ENCODE measurements at places on chromosomes 5 and 9.

DNA sequence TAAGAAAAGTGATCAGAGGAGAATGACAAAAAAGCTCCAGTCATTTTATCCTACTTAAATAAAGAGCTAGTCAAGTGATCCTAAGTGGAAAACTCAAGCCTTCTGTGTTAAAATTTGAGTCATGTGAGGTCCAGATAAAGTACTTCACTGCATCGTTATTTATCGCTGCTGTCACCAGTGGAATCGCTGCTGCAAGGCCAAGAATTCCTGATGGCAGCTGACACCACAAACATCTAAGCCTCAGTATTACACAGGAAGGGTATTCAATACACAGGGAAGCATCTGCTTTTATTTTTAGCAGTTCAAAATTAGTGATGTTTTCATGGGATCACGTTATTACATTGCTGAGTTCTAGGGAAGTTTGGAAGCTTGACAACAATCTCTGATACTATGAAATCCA, 190.3 kb downstream of the GOLPH3 start:
- no peak for DNase-seq

- DNase-seq = no peak
These were observed 234.1 kb downstream of the TMEM161B start for GRCh38 chr5:88034520-88034919.

DNA sequence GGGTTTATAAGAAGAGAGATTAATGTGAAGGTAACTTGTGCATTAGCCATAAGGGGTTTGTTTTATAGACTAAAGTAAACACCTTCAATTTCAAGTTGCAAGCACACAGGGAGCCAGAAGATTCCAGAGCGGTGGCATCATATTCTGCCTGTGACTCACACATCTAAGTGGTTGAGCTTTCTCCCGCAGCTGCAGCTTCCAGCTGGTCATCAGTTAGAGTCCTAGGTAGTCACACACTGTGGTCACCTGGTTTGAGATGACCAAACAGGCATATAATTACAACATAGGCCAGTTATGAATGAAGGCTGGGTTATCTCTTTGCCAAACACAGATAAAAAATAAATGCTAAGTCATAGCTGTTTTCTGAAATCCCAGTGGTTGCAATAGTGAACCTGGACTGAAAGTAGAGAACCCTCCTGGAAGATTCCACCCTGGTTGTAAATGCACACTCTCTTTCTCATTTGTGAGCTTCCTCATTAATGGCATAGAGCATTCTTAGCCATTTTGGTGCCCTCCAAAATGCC, 171.3 kb downstream of the GDNF start:
- no peak for DNase-seq

DNA sequence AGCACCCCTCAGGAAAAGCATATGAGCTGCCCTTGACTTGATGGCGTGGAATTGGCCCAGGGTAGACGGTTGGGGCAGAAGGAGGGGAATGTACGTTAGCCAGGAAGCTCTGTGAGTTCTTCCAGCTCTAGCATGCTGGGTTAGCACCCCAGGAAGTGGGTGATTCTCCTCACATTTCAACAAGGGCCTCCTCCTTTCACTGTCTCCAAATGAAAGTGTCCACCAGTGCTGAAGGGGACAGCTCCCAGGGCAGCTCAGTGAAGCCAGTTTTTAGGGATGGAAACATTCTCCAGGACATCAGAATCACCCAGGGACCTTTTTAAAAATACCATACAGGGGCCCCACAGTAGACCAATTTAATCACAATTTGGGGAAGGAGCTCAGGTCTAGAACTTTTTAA, 17.2 kb upstream of the AFAP1L1 start:
- no peak for DNase-seq

DNA sequence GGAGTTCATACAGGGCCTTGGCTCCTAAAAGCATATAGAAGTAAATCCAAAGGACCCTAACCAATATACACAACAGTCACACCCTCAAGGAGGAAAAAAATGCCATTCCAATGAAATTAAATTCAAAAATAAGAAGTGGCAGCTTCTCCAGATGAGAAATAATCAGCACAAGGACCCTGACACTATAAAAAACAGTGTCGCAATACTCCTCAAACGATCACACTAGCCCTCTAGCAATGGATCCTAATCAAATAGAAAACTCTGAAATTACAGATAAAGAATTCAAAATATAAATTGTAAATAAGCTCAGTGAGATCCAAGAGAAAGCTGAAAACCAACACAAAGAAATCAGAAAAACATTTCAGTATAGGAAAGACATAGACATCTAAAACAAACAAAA, 33.5 kb upstream of the HTR4 start:
- DNase-seq = no peak

- DNase-seq = no peak
These were observed 145.6 kb upstream of the TNC start for GRCh38 chr9:115263371-115264075.

- DNase-seq = no peak
These were observed 338.8 kb downstream of the NNT start for GRCh38 chr5:43941806-43942205.

- DNase-seq = no peak
These were observed 14.2 kb downstream of the IL4 start for GRCh38 chr5:132687995-132688394.

- DNase-seq = no peak
These were observed 1.1 kb downstream of the MAST4 start for GRCh38 chr5:66597183-66597757.

DNA sequence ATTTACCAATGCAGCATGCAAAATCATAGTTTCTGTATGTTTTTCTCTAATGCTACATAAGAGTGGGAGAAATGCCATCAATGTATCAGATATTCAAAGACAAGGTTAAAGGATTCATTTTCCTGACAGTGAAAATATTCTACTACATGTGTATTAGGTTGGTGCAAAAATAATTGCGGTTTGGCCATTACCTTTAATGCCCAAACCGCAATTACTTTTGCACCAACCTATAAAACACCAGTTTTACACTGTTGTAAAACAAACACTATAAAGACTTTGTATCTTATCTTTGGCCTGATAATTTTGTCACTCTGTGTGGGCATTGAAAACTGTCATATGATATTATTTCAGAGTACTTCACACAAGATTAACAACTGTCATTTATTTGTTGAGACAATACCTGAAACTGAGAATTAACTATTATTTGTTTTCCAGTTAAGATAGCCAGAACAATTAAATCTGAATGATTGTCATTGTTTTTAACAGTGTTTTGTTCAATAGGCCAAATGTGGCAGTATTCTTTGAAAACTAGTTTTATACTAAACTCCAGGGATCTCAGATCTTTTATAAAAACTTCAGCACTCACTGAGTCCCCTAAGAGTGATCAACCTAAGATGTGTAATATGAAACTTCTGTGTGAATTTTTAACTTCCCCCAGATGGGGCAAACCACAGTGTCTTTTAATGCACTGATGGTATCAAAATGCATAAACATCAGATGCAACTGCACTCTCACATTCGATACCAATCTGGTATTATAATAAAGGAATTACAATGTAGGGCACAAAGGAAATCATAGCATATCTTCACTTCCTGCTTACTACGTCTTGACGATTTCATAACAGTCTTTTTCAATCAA, 53.8 kb upstream of the FBN2 start:
- no peak for DNase-seq

- DNase-seq = no peak
These were observed 14.6 kb downstream of the PRUNE2 start for GRCh38 chr9:76891279-76891678.

GRCh38 chr9:128362774-128363173, 8.4 kb upstream of the URM1 start:
- DNase-seq = no peak

DNA sequence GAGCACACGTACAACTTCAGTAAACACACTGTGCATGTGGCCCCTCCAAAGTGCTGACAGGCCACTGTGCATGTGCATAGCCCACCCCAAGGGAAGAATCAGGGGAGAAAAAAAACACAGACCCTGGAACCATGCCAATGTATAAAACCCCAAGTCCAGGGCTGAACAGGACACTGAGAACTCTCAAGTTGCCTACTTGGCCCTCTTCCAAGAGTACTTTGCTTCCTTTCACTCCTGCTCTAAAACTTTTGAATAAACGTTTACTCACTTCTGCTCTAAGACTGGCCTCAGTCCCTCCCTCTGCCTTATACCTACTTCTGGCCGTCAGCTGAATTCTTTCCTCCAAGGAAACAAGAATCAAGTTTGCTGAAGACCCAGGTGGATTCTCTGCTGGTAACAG, 77.7 kb upstream of the NFIB start:
- DNase-seq = no peak

- DNase-seq = no peak
These were observed 326.9 kb downstream of the SPOCK1 start for GRCh38 chr5:137172258-137172657.

- no peak for DNase-seq
These were observed 328.3 kb upstream of the MPDZ start for GRCh38 chr9:13607481-13608441.
